ENCODE measurements at places on chromosomes 16 and 17.

DNA sequence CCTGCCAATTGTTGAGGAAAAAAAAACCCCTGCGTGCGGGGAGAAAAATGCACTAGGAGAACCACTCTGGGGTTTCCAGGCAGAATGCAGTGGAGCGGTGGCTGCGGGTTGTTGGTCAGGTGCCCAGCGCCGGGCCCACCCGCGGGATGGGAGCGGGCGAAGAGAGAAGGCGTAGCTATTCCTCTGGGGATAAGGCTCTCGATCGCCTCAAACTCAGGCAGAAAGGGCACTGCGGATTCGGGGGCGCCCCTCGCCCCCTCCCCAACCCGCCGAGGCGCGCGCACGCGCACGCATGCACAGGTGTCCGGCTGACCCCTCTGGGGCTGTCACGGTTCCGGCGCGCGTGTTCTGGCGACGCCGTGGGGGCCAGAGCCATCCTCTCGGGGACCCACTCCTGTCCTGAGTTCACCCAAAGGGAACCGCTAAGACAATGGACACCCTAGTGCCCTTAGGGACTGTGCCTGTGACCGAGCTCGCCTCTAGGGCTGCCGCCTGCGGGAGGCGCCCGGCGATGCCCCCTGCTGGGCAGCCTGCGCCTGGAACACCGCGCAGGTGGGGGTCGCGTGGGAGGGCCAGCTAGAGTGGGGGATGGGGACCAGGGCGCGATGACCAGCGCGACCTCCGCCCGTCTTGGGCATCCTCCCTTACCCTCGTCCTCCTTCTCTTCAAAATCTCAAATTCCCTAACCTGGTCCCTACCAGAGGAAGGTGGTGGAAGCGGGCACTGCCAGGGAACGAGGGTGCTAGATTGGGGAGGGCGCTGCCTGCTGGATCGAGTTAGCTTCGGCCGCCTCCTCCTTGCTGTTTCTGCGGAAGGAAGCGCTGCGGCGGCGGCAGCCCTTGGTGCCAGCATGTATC, 14.4 kb upstream of the CBX8 start:
- H3K27ac ChIP-seq: no peak overlapping the region
- H3K36me3 ChIP-seq: no peaks in the 10 kb centered on the region
- peaks cover 84% of the 10 kb centered on the region for H3K27me3 ChIP-seq
- H3K4me3 ChIP-seq: no peak overlapping the region

- H3K4me1 ChIP-seq: peaks cover 9% of the 10 kb centered on the region
- peaks cover 1% of the 10 kb centered on the region for H3K36me3 ChIP-seq
- H3K4me3 ChIP-seq: no peak overlapping the region
- DNase-seq: no peak
- no peak overlapping the region for H3K27ac ChIP-seq
- no peaks in the 10 kb centered on the region for H3K27me3 ChIP-seq
Observed at GRCh38 chr17:78387977-78388941, 9.8 kb downstream of the PGS1 start.

GRCh38 chr17:1608676-1609075, 20.0 kb downstream of the SLC43A2 start:
- H3K27me3 ChIP-seq: no peaks in the 10 kb centered on the region
- DNase-seq: no peak
- no peak overlapping the region for H3K27ac ChIP-seq
- H3K4me1 ChIP-seq: peaks cover 7% of the 10 kb centered on the region
- H3K36me3 ChIP-seq: no peaks in the 10 kb centered on the region

DNA sequence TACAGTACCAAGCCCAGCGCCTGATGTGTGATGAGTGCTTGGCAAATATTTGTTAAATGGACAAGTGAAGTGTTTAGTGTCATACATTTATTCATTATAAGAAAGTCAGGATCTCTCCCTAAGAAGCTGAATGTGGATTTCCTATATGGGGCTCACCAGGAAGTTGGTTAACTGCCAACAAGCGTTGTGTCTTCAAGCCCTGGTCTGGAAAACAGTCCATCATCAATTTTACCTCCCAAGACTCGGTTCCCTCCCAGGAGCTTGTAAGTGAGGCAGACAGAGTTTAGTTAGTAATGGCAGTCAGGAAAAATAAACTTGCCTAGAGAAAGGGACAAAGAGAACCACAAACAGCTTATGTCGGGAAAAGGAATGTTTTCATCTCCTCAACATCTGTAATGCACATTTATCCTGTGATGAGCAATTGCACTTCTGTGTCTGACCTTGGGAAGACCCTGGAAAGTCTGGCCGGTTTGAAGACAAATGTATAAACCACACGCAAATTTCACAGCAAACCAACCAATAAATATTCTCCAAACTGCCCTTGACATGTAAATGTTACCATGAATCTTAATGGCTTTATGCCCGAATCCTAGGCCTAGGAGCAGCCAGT, 28.3 kb downstream of the C16orf95 start:
- H3K27me3 ChIP-seq: no peaks in the 10 kb centered on the region
- H3K27ac ChIP-seq: no peak overlapping the region
- H3K4me3 ChIP-seq: no peak overlapping the region
- DNase-seq: no peak

DNA sequence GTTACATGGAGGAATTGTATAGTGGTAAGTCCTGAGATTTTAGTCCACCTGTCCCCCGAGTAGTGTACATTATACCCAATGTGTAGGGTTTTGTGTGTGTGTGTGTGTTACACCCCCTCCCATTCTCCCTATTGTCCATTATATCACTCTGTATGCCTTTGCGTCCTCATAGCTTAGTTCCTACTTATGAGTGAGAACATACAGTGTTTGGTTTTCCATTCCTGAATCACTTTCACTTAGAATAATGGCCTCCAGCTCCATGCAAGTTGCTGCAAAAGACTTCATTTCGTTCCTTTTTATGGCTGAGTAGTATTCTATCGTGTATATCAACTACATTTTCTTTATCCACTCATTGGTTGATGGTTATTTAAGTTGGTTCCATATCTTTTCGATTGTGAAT, 635 bp upstream of the FA2H start:
- no peak overlapping the region for H3K27ac ChIP-seq
- H3K4me3 ChIP-seq: no peak overlapping the region
- peaks cover 1% of the 10 kb centered on the region for H3K4me1 ChIP-seq
- no peak for DNase-seq
- H3K27me3 ChIP-seq: peaks cover 7% of the 10 kb centered on the region

- H3K27me3 ChIP-seq: 0 out of 2 replicates have a peak, but pooled peaks cover 1% of the 10 kb centered on the region
- peaks cover 13% of the 10 kb centered on the region for H3K36me3 ChIP-seq
- no peak for DNase-seq
- H3K4me1 ChIP-seq: no peaks in the 10 kb centered on the region
- H3K4me3 ChIP-seq: no peak overlapping the region
Observed at GRCh38 chr17:44804302-44805089, 25.6 kb downstream of the GJC1 start.

GRCh38 chr16:88522276-88522949, 47.8 kb upstream of the ZC3H18 start:
- H3K4me3 ChIP-seq: no peak overlapping the region
- H3K4me1 ChIP-seq: peaks cover 4% of the 10 kb centered on the region
- no peaks in the 10 kb centered on the region for H3K36me3 ChIP-seq
- no peak for DNase-seq

DNA sequence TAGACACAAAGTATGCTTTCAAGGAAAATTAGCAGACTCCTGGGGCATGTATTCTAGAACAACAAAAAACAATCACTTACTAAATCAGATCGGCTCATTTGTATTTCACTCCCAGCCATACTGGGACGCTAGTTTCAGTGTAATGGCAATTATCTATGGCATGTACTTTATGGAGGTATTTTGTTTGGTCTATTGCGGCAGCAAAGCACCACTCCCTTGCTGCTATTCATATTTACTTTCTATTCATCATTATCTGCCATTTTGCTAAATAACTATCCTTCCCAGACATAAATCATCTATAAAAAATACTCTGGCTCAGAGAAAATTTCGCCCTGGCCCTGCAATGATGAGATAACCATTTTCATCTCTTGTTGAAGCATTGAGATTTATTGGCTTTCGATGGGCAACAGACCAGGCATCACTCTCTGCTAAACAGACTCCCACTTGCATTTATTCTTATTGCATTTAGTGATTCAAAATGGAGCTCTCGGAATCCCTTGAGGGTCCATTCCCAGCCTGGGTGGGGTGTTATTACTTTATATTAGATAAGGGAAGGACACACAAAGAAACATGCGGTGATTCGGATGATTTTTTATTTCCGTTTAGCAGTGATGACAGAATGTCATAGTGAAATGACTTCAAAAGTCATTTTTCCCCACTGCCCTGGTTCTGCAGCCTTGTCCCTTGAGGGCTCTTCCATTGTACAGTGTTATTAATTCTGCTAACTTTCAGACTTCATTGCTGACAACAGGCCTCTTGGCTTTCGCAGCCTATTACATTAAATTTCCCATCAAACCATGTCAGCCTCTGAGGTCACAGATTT, 225.8 kb downstream of the IRX3 start:
- no peaks in the 10 kb centered on the region for H3K36me3 ChIP-seq
- peaks cover 2% of the 10 kb centered on the region for H3K4me1 ChIP-seq
- no peak overlapping the region for H3K27ac ChIP-seq
- DNase-seq: no peak
- no peak overlapping the region for H3K4me3 ChIP-seq
- no peaks in the 10 kb centered on the region for H3K27me3 ChIP-seq

DNA sequence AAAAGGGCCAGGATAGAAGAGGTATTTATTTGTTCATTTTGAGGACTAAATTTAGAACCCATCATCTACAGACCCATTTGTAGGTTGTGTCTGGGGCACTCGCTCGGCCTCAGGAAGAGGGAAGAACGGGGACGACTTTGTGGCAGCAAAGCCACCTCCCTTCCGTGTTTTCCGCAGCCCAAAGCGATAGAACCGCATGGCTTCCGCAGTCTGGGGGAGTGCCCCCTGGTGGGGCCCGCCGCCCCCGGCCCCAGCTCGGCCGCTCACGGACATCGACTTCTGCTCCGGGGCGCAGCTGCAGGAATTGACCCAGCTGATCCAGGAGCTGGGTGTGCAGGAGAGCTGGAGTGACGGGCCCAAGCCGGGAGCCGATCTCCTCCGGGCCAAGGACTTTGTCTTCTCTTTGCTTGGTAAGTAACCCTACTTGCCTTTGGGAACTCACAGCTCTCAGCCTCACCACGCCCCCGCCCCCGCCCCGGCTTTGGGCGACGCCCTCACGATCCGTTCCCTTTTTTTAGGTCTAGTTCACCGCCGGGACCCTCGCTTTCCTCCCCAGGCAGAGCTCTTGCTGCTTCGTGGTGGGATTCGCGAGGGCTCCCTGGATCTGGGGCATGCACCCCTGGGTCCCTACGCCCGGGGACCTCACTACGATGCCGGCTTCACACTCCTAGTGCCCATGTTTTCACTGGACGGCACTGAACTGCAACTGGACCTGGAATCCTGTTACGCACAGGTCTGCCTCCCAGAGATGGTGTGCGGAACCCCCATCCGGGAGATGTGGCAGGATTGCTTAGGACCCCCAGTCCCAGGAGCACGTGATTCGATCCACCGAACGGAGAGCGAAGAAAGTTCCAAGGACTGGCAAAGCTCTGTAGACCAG, 681 bp downstream of the TMEM102 start:
- no peak for DNase-seq
- H3K4me3 ChIP-seq: peak overlapping the region; percentile 65
- no peaks in the 10 kb centered on the region for H3K27me3 ChIP-seq
- no peak overlapping the region for H3K27ac ChIP-seq

GRCh38 chr17:42347198-42347597, 41.0 kb downstream of the STAT3 start:
- no peak for DNase-seq
- H3K4me1 ChIP-seq: peaks cover 3% of the 10 kb centered on the region

DNA sequence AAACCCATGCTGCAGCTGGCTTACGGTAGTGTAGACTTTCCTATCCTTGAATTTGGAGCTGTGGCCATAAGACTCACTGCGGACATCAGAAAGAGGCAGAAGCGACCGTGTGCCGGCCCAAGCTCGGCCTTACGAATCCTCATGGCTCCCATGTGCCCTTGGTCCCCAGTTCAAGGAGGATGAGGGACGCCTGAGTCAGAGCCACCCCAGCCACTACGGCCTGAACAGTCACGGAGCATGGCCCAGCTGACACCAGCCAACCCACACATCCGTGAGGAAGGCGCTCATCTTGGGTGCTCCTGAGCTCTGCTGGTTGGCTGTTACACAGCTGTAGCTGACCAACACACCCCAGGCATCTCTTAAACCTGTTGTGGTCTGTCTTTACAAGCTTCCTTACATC, 44.0 kb downstream of the ZCCHC14 start:
- H3K4me3 ChIP-seq: no peak overlapping the region
- H3K36me3 ChIP-seq: peaks cover 11% of the 10 kb centered on the region
- no peak for DNase-seq
- H3K4me1 ChIP-seq: no peaks in the 10 kb centered on the region
- no peaks in the 10 kb centered on the region for H3K27me3 ChIP-seq

- no peak overlapping the region for H3K27ac ChIP-seq
- no peaks in the 10 kb centered on the region for H3K36me3 ChIP-seq
- 0 out of 2 replicates have a peak, but pooled peaks cover 1% of the 10 kb centered on the region for H3K4me1 ChIP-seq
- no peaks in the 10 kb centered on the region for H3K27me3 ChIP-seq
Observed at GRCh38 chr17:64736804-64737492, 74.8 kb upstream of the SMURF2 start.

GRCh38 chr17:64336760-64337413, 53.8 kb downstream of the PECAM1 start:
- H3K27me3 ChIP-seq: peaks cover 1% of the 10 kb centered on the region
- no peaks in the 10 kb centered on the region for H3K36me3 ChIP-seq
- H3K27ac ChIP-seq: no peak overlapping the region
- no peak for DNase-seq
- no peaks in the 10 kb centered on the region for H3K4me1 ChIP-seq

DNA sequence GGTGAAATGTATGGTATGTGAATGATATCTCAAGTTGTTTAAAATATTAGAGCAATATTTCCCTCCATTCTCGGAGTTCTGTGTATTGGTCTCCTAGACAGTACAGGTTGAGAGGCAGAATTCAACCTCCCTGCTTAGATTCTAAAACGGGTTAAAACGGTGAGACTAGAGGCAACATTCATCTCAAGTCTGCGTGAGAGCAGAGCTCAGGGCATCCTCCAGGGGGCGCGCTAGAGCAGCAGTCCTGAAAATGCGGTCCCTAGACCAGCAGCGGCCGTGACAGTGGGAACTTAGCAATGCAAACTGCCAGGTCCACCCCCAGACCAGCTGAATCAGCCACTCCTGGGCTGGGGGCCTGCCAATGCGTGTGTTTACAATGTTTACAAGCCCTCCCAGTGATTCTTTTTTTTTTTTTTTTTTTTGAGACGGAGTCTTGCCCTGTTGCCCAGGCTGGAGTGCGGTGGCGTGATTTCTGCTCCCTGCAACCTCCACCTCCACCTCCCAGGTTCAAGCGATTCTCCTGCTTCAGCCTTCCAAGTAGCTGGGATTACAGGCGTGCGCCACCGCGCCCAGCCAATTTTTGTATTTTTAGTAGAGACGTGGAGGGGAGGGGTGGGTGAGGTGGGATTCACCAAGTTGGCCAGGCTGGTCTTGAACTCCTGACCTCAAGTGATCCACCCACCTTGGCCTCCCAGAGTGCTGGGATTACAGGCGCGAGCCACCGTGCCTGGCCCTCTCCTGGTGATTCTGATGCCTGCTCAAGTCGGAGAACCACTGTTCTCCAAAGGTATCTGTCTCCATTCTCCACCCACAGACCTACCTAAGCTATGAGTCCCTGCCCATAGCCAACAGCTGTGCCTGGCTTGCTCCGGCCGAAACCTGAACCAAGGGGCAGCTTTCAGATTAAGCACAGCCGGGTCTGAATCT, 24.2 kb downstream of the KLHL36 start:
- H3K27ac ChIP-seq: no peak overlapping the region
- DNase-seq: peak; percentile 54
- H3K27me3 ChIP-seq: no peaks in the 10 kb centered on the region

- no peak overlapping the region for H3K4me3 ChIP-seq
- H3K27me3 ChIP-seq: no peaks in the 10 kb centered on the region
- H3K4me1 ChIP-seq: no peaks in the 10 kb centered on the region
- DNase-seq: no peak
- peaks cover 31% of the 10 kb centered on the region for H3K36me3 ChIP-seq
Observed at GRCh38 chr16:70777973-70778406, 23.0 kb downstream of the VAC14 start.
